ENCODE measurements at places on chromosomes 12 and 14.

DNA sequence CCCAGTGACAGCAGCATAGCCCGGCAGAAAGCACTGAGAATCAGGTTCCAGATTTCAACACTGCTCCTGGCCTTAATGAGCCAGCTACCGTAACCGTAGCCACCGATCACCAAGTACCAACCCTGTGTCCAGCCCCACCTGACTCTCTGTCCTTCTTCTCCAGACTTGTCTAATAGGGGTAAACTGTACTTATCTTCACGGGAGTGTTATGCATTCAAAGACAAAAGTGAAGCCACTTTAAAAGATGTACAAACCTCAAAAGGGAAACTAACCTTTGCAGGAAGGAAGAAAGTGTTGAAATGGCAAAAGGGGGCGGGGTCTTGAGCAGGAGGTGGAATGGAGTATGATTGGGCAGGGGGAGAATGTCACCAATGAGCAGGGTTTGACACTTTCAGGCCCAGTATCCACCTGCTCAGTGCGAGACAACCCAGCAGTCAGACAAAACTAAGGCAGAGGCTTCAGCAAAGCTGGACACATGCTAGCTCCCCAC, 226.1 kb downstream of the CHST11 start:
- no peak for DNase-seq

DNA sequence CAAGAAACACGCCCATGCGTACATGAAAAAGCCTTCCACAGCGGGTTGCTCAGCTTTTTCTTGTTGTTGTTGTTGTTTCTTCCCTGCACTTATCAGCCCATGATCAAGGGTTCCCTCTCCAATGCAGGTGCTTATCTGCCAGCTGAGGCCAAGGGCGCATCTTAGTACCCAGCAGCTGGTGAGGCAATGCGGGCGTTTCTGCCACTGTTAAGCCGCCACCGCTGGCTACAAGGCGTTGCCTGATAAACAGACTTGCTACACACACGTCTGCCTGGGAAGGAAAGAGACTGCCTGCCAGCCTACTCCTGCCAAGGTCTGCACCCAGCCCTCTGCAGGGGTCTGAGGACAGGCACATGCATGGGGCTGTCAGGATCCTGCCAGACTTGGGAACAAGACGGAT, 345.9 kb downstream of the BCL11B start:
- no peak for DNase-seq

GRCh38 chr12:3698218-3698974, 54.5 kb downstream of the CRACR2A start:
- DNase-seq, result peak; percentile 76

DNA sequence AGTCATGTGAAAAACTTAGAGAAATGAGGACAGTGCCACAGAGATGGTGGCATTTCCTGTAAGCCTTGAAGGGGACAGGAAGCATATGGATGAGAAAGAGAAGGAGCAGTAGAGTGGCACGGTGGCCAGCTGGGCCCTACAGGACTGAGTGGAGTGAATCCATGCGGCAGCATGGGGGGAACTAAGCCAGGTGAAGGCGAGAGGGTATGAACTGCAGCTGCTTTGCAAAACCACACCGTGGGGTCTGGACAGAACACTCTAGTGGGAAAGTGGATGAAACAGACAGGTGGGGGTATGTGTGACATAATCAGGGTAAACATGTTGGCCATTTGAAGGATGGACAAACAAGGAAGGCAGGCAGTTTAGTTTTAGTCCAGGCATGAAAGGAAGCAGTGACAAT, 10.4 kb upstream of the SYCP3 start:
- no peak for DNase-seq

DNA sequence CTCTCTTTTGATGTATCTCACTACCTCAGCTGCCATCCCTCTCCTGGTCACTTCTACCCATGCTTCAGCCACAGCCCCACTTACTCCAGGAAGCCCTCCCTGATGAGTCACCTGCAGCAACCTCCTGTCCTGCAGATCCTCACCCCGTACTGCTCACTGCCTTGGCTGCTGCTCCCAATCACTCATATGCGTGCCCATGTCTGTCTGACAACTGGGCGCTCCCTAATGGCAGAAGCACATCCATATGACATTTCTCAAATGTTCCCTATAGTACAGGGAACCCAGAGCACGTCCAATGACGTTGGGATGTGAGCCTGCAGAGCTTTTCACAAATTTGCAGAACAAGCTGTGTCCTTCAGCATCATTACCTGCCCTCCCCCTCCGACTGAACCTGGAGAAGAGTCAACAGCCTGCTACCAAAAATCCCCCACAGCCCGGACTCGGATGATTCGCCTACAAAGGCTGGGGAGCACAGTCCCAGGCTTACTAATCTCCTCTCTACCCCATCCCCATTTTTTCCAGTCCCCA, 90.0 kb downstream of the SINHCAF start:
- no peak for DNase-seq

GRCh38 chr12:18706798-18707197, 31.0 kb downstream of the PLCZ1 start:
- no peak for DNase-seq

DNA sequence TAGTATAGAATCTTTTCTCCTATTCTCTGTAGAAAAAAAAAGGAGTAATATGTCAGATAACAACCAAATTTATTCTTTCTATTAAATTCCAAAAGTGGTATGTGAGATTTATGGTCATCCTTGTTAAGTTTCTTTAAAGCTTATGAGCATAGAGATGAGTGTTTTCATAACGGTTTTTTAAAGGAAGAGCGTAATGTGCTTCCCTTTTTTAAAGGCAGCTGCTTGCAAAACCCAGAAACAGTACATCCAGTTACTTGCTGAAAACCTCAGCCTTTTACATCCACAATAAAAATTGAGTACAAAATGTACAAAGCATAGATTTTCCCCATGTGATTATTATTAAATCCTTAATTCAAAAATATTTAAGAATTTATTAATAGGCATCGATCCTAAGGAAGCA, 53.6 kb upstream of the CD163 start:
- DNase-seq, result no peak

- no peak for DNase-seq
Observed at GRCh38 chr12:60930151-60930550, 1330.1 kb upstream of the USP15 start.

- DNase-seq, result no peak
Observed at GRCh38 chr12:85971800-85972199, 97.7 kb downstream of the NTS start.

DNA sequence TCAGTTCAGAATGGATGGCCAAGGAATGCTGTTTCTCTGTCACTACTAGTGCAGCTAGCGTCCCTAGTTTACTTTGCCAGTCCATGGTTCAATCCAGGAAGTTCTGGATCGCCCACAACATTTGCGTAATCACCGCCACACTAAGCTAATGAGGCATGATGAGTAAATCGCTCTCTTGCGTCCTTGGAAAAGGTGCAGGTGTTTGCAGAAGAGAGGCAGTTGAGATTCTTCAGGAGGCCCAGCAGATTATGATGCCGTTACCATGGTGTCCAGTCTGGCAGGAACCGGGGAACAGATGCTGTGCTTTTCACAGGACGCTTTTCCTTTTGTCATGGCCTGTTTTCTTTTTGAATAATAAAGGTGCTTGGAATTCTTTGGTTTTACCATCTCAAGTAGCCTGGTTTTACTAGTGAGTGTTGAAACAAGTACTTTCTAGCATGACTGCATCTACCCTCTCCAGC, 9.0 kb downstream of the TPH2 start:
- DNase-seq, result peak; percentile 96

- no peak for DNase-seq
Observed at GRCh38 chr12:123997908-123998307, 24.9 kb downstream of the ZNF664 start.

DNA sequence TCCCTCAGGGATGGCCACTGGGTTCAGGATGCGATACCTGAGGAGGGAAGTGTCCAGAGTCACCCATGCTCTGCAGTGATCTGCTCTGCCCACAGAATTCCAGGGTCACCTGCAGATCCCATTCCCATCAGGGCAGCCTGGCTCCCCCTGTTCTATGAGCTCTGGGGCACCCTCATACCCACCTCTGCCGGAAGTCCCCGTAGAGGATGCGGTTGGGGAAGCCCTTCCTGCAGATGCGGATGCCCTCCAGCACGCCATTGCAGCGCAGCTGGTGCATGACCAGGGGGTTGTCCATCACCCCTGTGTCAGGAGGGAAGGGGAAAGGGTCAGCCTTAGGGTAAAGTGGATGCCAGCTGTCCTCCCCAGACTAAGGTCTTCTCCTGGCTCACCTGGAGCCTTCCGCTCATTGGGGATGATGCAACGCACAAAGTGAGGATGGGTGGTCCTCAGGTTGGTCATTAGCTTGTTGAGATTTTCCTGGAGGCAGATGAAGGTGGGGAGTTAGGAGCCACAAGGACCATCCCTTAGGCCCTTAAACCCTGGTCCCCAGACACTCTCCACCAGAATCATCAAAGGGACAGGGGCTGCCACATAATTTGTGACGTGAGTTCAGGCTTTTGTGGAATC, 11.2 kb downstream of the MYH6 start:
- no peak for DNase-seq

DNA sequence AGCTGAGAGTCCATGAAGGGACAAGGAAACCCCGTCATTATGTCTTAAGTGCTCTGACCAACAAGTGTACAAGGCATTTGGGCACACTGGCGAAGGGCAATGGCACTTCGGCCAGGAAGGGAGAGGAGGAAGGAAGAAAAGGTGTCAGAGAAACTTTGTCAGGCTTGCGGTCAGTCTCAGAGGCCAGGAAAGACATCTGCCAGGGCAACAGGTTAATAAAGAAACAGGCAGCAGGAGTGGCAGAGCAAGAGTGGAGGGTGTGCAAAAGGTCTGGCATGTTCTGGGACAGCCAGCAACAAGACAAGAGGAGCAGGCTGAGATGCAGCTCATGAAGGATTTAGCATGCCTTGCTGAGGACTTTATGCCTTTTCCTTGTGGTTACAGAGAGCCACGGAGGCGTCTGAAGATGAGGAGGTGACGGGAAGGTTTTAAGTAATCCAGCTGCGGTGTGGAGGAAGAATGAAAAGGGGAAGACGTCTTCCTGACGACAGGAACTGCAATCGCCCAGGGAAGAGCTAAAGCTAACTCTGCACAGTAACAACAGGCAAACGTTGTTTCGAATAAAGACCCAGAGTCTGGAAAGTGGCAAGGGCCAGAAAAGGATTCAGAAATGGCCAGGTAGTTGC, 13.1 kb downstream of the APPL2 start:
- no peak for DNase-seq

DNA sequence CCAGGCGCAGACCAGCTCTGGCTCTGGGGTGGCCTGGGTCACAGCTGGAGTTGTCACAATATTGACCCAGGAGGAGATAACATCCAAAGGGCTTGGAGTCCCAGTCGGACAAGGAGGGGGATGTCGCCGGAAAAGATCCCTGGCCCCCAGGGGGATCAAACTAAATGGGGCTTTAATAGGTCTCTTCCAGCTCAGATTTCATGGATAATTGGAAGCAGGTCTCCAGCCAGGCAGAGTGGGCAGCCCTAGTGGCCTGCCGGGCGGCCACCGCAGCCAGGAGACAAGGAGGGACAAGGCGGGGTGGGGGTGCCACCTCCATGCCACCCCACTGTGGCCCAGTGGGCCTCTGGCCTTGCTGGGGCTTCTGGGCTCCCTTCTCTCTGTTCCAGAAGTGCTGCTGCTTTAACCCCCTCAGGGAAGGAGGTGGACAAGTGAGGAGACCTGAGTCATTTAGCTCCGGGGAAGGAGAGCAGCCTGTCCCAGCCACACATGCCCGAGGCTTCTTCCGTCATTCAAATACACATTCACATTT, 23.1 kb upstream of the PGF start:
- no peak for DNase-seq

DNA sequence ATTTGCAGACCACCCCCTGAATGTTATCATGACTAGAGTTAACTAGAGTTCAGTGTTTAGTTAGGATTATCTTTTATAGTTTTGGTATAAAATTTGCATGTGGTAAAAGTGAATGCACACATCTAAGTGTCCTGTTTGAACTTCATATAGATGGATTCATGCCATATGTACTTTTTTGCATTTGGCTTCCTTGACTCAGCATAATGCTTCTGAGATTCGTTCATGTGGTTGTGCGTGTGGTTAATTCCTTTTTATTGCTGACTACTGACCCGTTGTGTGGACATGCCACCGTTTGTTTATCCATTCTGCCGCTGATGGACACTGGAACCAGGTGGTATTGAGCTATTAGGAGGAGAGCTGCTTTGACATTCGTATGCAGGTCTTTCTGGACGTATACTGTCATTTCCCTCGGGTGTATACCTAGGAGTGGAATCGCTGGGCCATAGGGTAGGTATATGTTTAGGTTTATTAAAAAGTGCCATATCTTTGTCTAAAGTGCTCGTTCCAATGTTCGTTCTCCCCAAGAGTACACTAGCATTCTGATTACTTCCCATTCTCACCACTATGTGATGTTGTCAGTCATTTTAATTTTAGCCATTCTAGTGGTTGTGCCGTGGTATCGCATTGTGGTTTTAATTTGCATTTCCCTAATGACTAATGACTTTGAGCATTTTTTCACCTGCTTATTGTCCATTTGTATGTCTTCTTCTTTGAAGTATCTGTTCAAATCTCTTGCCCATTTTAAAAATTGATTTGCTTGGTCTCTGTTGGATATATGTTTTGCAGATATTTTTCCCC, 37.7 kb downstream of the RIN3 start:
- DNase-seq, result peak; percentile 43

- no peak for DNase-seq
Observed at GRCh38 chr12:114747012-114747858, 63.3 kb upstream of the TBX3 start.

GRCh38 chr14:54343272-54344121, 53.3 kb upstream of the CDKN3 start:
- peak; percentile 15 for DNase-seq

GRCh38 chr14:27392153-27392552, 794.3 kb upstream of the NOVA1 start:
- DNase-seq, result no peak

DNA sequence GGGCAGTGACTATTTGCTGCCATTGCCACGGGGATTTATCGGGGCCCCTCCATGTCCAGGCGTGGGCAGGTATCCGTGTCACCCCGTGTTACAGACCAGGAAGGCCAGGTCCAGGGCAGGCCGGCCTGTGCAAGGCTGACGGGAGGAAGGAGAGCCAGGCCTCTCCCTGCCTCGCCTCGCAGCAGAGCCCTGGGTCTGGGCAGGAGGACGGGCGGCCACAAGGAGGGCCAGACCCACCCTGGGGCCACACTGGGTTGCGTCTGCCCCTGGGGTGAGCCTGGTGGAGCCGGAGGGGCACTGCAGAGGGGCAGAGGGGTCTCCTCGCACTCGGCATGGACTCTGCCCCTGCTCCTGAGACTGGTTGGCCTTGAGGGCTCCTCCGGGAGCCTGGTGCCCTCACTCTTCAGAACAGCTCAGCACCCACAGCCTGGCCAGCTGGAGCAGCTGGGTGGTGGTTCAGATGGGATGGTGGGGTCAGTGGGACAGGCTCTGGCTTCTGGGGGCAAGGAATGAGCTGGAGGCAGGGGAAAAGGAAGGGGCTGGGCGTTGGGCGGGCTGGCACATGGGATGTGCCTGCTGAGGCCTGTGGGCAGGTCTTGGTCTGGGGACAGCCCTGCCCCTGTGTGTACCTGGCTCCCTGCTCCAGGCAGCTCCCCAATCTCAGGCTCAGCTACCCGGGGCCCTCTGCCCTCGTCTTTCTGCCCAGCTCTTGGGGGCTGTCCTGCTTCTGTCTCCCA, 53.9 kb downstream of the KIF26A start:
- DNase-seq, result no peak
